NCI-H748 treated with DMSO at 0.1 percent for 48 hours (cell line): ENCODE measurements at places on chromosomes 2 and 18.

DNA sequence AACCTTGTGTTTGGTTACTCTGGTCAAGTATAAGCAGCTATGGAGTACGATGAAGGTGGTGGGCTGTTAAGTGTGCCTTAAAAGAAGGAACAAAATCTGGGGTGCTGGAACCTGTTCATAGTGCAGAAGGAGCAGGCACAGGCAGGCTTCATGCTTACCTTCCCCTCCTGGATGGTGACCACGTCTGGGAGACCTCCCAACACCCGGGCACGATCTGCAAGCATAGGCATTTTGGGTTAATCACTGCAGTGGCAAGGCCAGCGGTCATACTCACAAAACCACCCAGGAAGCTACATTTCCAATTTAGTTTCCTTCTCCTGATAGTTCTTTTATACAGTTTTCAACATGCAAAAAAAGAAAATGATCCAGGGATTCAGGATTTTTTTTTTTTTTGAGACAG lies 58.7 kb upstream of the LPIN2 start:
- no peak for DNase-seq

DNA sequence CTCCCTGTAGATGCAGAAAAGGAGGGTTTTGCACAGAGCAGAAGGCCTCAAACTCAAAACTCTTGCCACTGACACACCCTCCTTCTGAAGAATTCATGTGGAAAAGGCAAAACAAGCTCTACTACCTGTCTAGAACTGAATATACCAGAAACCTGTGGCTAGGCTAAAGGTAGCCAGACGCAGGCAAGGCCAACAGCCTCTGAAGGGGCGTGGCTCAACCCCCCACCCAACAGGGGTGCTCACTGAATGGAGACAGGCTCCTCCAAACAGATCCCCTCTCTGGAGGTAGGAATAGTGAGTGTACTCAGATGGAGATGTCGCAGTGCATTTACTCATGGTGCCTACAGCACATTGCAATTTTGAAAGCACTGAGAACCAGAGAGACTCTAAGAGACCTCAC lies 3.0 kb upstream of the STK17B start:
- DNase-seq = no peak

- no peak for DNase-seq
These were observed 229.1 kb upstream of the FN1 start for GRCh38 chr2:215664847-215665525.

DNA sequence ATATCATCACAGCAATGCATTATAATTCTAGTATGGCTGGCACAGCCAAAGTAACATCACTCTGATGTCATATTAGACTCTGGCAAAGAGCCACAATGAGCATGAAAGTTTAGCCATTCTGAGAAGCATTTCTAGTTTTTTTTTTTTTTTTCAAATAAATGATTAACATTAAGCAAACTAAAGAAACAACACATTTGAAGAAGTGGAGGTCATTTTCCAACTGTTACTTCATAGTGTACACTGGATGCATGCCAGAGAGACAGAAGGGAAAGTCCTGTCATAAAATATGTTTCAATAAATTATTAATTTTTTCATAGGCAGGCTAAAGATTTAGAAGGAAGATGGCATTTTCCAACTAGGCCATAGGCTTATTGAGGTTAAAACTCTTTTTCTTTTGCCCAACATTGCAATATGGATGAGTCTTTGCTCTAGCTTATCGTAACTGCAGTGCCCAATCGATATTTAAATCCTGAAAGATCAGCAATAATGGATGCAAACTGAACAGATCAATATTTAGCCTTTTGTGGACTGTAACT lies 1630.4 kb upstream of the ACVR2A start:
- no peak for DNase-seq

DNA sequence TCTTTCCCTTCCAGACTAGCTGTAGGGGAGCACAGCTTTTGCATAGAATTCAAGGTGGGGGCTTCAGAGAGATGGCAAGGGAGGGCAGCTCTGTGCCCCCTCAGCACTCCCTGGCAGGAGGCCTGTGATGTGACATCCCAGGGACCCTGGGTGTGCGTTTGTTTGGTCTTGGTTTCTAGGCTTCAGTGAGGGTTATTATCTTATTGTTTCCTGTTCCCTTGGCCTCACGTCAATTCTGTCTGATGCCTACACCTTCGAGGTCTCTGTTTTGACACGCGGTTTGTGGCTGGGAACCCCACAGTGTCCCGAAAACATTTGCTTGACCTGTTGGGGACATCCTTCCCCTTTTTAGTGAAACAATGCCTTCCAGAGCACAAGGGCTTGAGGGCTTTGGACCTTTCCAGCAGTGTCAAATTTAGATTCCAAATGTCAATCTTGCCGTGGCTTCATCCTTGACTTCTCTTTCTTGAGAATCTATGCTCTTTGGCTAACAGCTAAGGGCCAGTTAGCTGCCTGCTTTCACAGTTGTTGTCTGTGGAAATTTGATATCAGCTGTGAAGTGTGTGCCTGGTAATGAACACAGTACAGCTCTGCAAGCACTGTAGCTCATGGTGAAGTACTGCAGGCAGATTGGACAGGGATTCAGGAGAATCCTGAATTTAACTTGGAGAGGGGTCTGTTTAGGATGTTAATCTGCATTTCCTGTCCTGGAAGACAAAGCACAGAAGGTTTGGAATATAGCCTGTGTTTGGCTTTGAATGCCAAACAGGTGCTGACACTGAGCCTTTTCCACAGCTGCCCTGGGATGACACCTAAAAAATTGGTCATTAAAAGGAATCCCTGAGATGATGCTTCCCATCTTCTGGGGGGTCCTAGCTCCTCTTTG lies 108.2 kb upstream of the CXCR4 start:
- no peak for DNase-seq

GRCh38 chr2:168253379-168253778 lies 6.0 kb upstream of the STK39 start:
- DNase-seq = no peak

DNA sequence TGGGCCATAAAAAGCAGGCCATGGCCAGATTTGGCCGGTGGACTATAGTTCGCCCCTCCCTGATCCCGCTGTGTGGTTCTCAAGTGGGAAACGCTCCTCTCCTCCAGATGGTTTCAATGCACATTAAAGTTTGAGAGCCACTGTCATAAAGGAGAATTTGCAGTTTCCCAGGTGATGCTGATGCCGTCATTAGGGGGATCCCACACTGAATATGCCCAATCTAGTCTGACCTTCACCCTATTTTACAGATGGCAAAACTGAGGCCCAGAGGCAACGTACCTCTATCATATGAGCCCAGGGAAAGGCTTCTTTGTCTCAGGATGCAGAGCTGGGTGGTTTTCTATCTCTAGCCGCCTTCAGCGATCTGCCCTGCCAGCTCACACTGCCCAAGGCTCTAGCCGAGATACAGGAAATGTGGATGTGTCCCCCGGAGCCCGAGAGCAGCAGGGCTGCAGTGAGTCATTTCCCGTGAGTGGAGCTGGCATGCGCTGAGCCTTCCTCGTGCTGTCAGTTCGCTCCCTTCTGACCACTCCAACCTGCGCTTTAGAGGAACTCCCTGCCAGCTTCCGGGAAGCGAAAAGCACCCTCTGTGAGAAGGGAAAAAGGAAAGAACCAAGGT lies 116.2 kb downstream of the SMAD7 start:
- no peak for DNase-seq

- DNase-seq = no peak
These were observed 980 bp upstream of the SPTBN1 start for GRCh38 chr2:54455131-54455562.

- no peak for DNase-seq
These were observed 19.8 kb downstream of the RPRD1A start for GRCh38 chr18:36047521-36047920.

DNA sequence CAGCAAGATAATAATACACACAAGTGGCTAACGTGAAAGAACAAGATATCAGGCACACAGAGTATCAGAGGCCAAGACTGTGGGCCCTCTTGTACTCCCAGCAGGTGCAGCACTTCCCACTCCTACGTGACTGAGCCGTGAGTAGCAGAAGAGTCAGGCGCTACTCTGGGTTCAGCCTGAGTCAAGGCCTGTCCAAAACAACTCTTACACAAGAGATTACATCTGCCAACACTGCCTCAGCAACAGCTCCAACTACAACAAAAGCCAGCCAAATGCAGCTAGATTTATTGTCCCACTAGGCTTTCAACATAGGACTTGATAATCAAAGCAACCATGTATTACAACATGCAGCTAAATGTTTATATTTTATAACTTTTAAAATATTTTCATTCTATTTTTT lies 56.2 kb downstream of the ITSN2 start:
- DNase-seq = no peak

DNA sequence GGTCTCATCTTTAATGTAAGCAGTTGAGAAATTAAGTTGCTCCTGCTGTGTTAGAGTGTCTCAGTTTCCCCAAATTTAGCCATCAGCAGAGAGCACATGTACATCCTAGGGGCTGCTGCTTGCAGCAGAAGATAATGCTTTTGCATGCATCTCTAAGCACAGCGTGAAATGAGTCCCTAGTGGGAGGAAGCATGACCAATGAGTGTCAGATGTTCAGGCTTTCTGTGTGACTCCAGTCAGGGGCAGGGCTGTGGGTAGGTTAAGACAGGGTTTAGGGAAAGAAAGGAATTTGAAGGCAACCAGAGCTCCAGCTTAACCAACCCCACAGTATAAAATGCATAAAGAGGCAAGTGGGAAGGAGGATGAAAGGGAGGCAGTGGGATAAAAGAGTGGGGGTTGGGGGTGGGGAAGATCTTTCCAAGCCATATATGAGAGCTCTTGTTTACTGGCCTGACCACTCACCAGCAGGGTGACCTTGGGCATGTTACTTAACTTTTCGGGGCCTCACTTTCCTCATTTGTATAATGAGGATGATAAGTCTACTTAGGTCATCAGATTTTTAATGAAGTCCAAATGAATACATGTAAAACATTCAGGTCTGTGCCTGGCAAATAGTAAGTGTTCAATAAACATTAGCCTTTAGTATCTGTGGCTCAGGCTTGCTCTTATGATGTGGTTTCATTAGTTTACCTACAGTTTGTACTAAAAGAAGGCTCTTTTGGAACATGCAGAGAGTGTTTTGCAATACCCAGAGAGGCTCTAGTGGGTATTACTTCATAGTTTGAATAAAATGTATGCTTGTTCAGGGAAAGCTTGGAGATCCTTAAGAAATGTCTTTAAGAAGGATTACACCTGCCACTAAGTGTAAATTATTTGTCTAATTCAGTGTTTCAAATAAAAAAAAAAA lies 42.7 kb upstream of the PELI1 start:
- DNase-seq = no peak

- no peak for DNase-seq
These were observed 16.3 kb upstream of the ITGAV start for GRCh38 chr2:186573531-186573930.

- DNase-seq = no peak
These were observed 54.2 kb upstream of the ASB18 start for GRCh38 chr2:236318401-236318800.

DNA sequence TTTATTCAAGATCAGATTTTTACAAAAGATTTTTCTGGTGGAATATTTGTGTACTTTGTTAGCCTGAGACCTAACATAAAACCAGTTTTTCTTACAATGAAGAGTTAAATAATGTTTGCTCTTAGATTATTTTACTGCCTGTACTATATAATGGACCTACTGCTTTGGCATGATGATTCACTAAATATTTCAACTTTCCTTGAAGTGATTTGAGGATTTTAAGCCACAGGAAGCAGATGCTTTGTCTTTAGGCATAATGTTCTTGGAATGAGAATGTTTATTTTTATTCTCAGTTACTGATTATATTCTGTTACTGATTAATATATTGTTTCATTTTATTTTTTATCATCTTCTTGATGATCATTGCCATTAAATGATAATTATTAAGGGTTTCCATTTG lies 175.3 kb upstream of the LRP1B start:
- DNase-seq = no peak
